Left kidney (tissue), 8 donors: ENCODE measurements at places on chromosomes 11 and 22. TPM values are rescaled to one million over a fixed set of nuclear protein-coding genes. Genes with fewer than 3 reads are reported as not detected.

DNA sequence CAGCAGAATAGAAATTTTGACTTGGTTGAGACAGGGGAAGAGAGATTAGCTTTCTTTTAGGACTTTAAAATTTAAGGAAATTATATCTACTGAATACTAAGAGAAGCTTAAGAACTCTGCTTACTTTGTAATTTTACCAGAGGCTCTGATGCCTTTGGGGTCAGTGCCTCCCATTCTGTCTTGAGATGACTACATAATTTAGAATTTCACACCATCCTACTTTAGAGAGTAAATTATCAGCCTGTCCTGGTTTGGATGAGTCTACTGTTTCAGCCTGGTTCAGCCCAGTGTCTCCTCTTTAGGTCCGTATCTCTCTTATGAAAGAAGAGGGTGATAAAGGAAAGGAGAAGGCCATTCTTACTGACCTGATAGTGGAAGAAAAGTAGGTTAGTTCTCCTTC, 9.8 kb downstream of the NUCB2 start:
- DNase-seq = no peak

DNA sequence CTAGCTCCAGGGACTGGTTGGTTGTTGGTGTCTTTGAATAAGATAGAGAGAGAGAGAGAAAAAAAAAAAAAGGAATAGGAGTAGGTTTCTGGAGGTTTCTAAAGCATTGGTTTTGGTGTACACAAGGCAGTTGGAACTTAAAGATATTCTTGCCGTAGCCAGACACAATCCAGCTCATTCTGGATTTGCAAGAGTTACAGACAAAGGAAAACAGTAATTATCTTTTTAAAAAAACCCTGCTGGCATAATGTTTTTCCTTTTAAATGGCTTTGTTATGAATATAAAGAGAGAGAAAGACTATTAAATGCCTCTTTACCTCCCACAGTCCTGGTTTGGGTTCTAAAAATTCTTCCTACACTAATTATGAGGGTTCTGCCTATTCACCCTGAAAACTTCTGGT, 120.4 kb upstream of the RAG2 start:
- no peak for DNase-seq

Gene CAPN5
- polyA plus RNA-seq = 25.0 TPM

GRCh38 chr22:31136155-31136554, 4.2 kb downstream of the PLA2G3 start:
- no peak for DNase-seq

Gene C11orf86
- polyA plus RNA-seq = not detected

- DNase-seq = no peak
These were observed 1250.2 kb upstream of the CNTN5 start for GRCh38 chr11:97770570-97770969.

- no peak for DNase-seq
These were observed 47.3 kb downstream of the RELT start for GRCh38 chr11:73423506-73423905.

DNA sequence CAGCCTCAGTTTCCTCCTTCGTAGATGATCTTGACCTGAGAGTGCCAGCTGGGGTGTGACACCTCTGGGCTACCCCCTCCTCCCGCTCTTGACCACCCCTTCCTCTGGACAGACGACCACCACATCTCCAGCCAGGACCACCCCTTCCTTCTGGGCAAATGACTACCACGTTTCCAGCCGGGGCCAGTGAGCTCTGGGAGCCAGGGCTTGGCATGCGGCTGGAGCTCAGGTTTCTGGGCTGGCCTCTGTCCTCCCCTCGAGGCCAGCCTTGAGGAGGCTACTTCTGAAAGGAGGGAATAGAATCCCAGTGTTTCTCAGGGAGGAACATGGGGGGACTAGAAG, 120.9 kb downstream of the KCNQ1OT1 start:
- no peak for DNase-seq

Gene H19
- 2,033 TPM for polyA plus RNA-seq

DNA sequence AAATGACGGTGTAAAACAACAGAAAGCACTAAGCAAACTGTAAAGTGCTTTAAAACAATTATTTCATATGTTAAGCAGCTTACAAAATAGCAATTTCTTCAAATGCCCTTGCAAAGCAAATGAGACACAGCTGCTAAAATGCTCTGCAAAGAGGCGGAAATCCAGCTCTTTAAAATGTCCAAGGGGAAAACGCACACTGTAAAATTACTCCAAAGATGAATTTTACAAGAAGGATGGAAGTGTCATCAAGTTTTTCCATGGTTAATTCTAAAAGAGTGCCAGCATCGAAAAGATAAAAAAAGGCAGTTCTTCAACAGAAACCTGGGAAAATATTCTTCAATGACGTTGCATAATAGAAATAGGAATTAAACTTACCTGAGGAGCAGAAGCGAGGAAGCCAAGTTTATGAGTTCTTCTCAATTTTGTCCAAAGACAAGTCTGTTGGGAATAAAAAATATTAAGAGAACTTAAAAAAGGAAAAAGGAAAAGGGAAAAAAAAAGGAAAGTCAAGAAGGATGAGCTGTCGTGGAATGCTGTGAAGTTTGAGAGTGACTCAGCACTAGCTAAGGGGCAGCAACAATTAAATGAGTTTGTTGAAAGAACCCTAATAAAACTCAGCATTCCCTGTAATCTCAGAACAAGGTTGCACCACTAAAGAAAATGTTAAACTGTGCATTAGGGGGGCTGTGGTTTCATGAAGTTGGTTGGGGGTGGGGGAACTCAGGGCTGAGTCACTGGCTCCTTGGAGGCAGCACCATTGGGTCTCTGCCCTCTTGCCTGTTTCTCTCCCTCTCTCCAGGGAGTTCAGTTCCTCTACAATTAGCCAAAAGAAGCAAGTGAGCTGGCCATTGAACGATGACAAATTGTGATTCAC, 64.2 kb upstream of the BLID start:
- no peak for DNase-seq

- DNase-seq = no peak
These were observed 283.7 kb upstream of the ANO5 start for GRCh38 chr11:21909145-21909544.

DNA sequence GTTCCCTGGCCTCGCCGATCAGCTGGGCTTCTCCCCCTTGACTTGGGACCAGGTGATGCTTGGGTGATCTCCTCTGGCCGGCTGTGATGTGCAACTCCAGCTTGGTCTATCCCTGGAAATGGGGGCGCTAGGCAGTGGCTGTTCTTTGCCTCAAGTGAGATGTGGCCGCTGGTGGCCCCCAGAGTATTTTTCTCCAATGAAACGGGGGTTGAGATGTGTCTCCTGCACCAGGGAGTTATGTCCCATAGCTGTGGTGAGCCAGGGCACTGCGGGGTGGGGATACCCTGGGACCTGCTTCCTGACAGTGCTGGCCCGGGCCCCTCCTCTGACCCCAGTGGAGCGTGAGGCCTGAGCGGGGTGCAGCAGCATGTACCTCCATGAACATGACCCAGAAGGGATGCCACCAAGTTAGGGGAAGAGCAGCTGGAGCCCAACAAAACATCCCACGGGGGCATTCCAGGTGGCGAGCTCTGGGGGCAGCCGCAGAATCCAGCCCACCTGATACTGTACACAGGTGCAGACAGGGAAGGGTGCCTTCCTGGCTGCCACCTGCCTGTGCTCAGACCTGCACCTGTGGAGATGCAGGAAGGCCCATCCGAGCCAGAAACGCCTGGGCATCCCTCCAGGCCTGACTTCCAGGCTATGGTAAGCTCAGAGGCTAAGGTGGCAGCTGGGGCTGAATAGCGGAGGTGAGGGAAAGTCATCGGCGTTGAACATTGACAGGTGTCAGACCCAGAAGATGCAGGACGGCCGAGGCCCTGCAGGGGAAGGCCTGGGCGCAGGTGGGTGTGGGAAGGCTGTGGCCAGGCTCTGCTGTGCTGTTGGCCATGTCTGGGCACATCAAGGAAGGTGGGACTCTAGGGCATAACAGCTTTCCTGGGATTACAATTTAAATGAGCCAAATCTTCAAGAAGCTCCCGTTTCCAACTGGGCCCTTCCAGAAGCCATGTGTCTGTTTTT, 97.3 kb downstream of the CTTN start:
- no peak for DNase-seq

GRCh38 chr11:113632981-113633380, 73.1 kb downstream of the TMPRSS5 start:
- no peak for DNase-seq

DNA sequence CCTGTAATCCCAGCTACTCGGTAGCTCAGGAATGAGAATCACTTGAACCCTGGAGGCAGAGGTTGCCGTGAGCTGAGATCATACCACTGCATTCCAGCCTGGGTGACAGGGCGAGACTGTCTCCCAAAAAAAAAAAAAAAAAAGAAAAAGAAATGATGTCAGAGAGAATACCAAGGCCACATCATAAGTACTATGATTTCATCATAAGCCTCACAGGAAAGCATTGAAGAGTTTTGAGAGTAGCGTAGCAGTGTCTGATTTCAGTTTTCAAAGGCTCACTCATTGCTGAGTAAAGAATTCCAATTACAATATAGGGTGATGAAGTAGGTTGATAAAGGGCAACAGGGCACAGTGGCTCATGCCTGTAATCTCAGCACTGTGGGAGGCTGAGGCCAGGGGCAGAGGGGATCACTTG, 88.8 kb downstream of the MRTFA start:
- DNase-seq = no peak

DNA sequence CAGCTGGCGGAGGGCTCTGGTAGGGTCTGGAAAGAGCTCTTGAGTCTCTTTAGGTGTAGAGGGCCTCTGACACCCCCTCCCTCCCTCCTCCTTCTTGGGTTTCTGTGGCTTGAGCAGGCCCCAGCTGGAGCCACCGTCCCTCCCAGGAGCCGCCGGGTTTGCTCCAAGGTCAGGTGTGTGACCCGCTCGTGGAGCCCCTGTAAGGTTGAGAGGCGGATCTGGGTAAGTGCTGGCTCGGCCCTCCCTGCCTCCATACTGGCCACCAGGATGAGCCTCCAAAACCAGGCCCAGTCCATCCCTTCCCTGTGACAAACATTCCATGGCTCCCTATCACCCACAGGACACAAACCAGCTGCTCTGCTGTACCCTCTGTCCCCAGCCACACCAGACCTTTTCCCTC, 9.3 kb downstream of the PLEKHB1 start:
- DNase-seq = no peak

GRCh38 chr11:100008417-100008816, 678.7 kb upstream of the ARHGAP42 start:
- DNase-seq = no peak

Gene CTNND1
- 239 TPM for polyA plus RNA-seq

Gene ROBO4
- polyA plus RNA-seq = 15.7 TPM

- DNase-seq = peak; percentile 49
These were observed 68.5 kb downstream of the ADM start for GRCh38 chr11:10373340-10373739.

DNA sequence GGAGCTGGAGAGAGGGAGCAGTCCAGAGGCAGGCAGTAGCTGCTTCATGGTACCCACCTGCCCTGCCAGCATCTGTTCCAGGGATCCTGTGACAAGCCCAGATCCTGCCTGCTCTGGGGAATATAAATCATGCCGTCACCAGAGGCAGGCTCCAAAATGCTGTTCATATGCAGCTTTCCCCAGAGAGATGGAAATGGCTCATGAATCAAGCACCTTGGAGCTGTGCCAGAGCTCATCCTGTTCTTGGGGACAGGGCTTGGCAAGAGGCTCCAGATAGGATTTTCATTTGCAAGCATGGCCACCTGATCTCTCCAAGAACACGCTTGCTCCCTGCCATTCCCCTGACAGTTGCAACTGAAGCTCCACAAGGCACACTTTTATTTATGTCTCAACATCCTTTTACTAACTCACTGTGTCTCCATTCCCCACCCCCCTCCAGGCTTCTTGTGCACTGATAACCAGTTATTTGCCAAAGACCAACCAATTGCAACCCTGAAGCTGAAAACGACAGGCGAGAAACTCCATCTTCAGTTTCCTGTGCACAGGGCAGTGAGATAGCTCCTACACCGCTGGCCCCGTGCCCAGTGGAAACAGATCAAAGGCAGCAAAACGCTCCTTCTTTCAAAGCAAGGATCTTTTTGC, 115.8 kb upstream of the PITPNB start:
- peak; percentile 55 for DNase-seq

Gene PARVG
- polyA plus RNA-seq = 2.0 TPM

- no peak for DNase-seq
These were observed 14.4 kb downstream of the IL18BP start for GRCh38 chr11:72012897-72013721.

GRCh38 chr22:38694049-38694448, 6.7 kb downstream of the JOSD1 start:
- no peak for DNase-seq

Gene MACROD1
- polyA plus RNA-seq = 13.3 TPM

GRCh38 chr11:79333355-79333754, 107.5 kb downstream of the TENM4 start:
- DNase-seq = no peak
